ENCODE measurements at places on chromosomes 5 and 9.

DNA sequence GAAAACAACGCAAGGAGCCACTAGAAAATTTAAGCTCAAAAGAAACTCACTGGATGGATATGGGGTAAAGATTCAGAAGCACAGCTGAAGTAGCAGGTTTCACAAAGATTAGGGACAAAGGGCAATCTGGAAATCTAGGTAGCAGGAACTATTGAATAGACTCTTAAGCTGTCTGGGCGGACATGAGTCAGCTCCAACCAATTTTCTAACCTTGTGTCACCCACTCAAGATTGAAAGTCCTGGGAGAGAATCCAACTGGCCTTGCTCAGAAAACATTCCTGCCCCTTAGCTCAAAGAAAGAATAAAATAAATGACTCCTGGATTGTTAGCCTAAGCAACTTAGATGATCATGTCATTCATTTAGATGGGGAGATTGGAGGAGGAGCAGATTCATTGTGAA, 69.2 kb downstream of the STK32A start:
- DNase-seq = peak; percentile 18

DNA sequence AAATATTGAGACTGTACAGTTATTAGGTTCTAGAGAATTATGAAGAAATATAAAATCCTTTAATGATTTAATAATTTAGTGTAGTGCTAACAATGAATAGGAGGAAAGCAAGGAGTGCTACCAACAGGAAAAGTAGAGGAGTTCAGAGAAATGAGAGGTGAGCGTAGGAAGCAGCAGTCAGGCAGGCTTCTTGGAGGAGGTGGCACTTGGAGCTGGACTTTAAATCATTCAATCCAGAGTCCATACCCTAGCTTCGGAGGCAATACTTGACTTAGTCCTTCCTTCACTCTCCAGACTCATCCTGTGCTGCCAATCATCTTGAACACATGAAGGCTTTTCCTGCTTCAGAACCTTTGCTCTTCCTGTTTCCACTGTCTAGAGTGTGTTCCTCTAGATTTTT, 254.3 kb downstream of the GRIA1 start:
- no peak for DNase-seq

- no peak for DNase-seq
Observed at GRCh38 chr5:53262348-53262970, 152.9 kb upstream of the MOCS2 start.

DNA sequence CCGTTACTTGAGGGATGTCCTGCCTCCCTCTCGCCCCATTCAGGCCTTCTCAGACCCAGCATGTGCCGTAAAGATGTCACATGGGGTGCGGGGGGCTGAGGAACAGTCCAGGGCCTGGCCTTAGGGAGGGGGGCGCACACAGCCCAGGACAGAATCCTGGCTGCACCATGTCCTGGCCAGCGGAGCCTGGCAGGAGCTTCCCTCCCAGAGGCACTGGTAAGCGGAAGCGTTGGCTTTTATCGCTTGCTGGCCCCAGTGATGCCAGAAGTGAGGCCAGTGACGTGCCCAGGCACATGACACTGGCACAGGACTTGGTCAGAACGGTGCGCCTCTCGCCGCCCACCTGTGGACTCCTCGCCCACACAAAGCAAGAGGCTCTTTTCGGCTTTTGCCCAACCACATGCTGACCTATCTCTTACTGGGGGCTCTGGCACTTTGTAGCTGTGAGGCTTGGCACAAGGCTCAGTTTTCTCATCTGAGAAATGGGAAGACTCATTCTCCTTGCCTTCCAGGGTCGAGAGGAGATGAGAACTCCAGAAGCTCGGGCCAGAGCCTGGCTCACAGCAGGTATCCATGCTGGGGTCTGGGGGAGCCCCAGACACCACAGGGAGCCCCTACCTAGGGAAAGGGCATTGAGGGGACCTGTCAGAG, 59.0 kb downstream of the LMX1B start:
- no peak for DNase-seq

GRCh38 chr5:23289162-23289561, 218.2 kb upstream of the PRDM9 start:
- no peak for DNase-seq

DNA sequence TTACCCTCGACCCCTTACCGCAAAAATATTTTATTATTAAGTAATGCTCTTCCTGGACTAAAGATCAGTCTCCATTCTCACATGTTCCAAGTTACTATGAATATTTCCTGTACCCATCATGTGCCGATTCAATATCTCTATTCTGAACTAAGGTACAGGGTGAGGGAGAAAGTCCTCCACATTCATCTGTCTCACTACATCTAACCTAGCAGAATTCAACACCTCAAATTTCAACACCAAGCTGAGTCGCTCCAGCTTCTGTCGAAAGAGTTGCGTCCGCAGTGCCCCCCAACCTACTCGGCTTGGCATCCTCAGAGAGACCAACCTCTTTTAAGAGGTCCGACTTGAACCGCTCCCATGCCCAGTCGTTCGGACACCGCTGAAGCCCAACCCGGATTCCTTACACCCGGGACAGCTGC, 1.0 kb downstream of the CERT1 start:
- no peak for DNase-seq

All from kidney epithelial cell (primary cell).